Activated CD4-positive, alpha-beta memory T cell treated with anti-CD3 and anti-CD28 coated beads for 36 hours (primary cell): ENCODE measurements at places on chromosomes 3 and 15. TPM values are rescaled to one million over a fixed set of nuclear protein-coding genes. Genes with fewer than 3 reads are reported as not detected.

Gene CPN2
- total RNA-seq = not detected

- no peak overlapping the region for H3K27ac ChIP-seq
- H3K4me1 ChIP-seq = no peaks in the 10 kb centered on the region
- no peak for DNase-seq
- H3K27me3 ChIP-seq = no peaks in the 10 kb centered on the region
Measured at GRCh38 chr3:69784954-69785514, 45.8 kb downstream of the MITF start.

DNA sequence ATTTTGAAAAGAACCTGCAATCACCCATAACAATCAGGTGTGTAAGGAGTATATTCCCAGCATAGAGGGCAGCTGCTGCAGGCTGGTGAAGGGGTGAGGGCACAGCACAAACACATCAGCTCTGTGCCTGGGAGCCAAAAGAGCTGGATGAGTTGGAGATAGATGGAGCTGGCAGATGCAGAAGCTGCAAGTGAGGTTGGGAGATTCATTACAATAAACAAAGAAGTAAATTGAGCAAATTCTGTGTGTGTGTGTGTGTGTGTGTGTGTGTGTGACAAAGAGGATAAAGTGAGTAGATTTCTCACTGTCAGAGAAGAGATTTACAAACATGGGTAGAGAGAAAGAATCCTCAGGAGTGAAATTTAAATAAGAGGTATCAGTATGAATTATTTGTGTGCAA lies 994.7 kb downstream of the EPHA3 start:
- no peak for DNase-seq
- no peaks in the 10 kb centered on the region for H3K4me1 ChIP-seq
- no peak overlapping the region for H3K4me3 ChIP-seq
- H3K27me3 ChIP-seq = no peaks in the 10 kb centered on the region
- no peaks in the 10 kb centered on the region for H3K36me3 ChIP-seq

GRCh38 chr3:23430781-23431398 lies 227.8 kb downstream of the UBE2E2 start:
- no peak overlapping the region for H3K4me3 ChIP-seq
- H3K36me3 ChIP-seq = no peaks in the 10 kb centered on the region
- no peaks in the 10 kb centered on the region for H3K27me3 ChIP-seq
- peaks cover 4% of the 10 kb centered on the region for H3K4me1 ChIP-seq

Gene SOX14
- total RNA-seq = not detected
